ENCODE measurements at places on chromosomes 3 and 15.

DNA sequence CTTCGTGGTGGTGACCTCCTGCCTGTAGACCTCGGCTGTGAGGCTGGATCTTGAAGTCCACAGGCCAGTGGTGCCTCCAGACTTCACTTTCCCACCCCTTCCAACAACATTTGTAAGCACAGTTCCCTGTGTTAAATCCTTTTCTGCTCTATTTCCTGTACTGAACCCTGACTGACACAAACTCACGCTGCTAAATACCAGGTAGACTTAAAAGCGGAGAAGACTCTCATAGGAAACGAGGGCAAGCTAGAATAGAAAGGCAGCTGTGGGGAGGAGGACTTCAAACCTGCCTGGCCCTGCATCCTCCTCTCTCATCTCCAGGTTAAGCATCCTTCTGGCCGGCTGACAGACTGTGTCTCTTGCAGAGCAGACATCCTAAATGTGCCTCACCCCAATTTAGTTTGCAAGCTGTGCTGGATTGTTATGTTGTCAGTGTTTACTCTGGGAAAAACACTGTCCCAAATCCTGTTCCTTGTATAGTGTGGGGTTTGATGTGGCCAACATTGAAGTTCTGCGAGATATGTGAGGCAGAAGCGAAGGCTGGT is 58.5 kb upstream of the LARS2 start:
- no peak for DNase-seq

GRCh38 chr3:59607656-59608055 is 557.8 kb upstream of the CFAP20DC start:
- no peak for DNase-seq

DNA sequence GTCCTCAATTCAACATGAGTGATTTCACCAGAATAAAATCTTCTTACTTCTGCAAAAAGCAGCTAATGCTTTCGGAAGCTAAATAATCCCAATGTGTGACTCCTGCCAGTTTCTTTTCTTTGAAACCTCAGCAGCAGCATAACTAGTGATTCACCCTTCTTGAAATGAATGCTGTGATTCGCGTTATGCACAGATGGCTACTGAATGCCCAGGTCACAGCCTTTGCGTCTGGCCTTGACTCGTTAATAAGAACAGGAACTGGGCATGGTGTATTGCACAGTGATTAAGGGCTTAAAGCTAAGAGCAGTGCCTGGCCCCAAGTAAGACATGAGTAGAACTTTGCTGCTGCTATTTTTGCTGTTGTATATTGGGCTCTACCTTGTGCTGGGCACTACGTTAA is 19.0 kb downstream of the CGNL1 start:
- no peak for DNase-seq

GRCh38 chr3:61649381-61650170 is 88.2 kb downstream of the PTPRG start:
- no peak for DNase-seq

DNA sequence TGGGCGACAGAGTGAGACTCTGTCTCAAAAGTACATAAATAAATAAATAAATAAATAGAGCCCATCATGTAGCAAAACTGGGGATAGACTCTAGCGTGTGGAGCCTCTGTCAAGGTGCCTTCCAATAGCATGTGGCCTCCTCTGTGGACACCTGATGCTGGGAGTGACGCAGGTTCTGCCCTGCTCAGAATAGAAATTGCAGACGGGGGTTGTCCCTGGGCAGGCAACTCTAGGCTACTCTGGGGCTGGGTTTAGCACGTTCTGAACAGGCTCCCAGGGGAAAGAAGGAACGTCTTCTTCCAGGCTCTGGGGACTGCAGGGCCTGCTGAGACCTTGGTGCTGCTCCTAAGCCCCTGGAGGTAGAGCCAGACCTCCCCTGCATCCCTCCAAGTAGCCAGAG is 65.3 kb downstream of the EPHB3 start:
- DNase-seq, result no peak

DNA sequence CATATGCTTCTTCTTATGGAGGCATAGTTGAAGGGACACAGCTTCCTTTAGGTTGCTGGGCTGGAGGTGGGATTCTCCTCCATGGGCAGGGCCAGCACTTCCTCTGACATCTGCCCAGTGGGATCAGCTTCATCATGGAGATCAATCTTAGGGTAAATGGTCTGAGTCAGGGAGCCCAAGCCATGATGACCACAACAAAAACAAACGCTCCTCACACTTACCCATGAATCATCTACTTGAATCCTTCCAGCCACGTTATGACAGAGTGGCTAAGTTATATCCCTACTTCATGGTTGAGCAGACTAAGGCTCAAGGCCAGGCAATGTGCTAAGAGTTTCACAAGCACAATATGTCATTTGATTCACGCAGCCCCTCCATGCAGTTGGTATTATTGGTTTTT is 87.2 kb upstream of the NMNAT3 start:
- no peak for DNase-seq

DNA sequence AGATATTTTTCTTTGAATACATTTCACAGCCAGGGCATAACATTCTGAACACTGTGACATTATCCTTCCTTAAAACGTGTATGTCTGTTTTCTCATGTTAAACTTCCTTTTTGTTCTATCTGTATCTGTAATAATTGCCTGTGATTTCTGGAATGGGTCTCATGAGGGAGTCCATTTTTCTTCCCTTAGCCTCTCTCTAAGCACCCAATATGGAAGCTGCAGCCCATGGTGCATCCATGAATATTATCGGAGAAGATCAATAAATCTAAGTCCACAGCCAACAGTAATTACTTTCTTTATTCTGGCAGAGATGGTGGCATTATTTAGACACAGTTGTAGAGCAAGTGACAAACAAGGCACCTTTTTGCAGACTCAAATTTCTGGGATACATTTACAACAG is 671.1 kb downstream of the TUSC7 start:
- DNase-seq, result no peak

- DNase-seq, result no peak
Observed at GRCh38 chr3:193731656-193732055, 138.6 kb downstream of the OPA1 start.

DNA sequence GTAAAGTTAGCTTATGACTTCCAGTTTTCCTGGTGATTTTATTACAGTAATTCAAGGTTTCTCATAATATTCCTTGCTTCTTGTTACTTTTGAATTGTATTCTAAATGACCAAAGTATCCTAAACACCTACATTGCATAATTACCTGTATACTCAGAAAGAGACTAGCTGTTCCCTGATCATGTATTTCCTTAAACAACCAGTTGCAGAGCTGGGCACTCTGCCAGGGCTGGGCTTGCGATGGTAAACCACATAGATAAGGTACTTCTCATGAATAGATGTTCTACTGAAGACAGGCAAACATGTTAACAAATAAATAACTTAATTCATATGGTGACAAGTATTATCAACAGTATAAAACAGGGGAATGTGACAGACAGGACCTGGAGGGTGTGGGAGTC is 142.3 kb upstream of the WNT5A start:
- DNase-seq, result no peak

GRCh38 chr15:90018216-90018831 is 17.2 kb downstream of the ZNF710 start:
- DNase-seq, result no peak

- DNase-seq, result no peak
Observed at GRCh38 chr15:73052653-73053397, 562 bp downstream of the NEO1 start.

DNA sequence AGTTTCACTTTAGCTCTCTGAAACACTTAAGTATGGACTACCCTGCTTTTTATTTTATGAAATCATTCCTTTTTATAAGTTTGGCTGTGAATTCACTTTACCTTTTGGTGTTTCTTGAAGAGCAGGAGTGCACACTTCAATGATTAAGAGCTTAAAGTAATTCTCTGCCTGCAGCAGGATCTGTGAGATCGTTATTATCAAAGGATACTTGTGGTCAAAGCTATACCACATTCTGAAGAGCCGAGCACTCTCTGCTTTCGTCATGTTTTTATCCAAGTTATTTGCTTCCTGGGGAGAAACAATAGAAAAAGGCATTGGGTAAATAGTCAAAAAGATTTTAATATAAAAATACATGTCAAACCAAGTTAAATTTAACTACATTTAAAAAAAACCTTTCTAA is 243.7 kb downstream of the CHST2 start:
- DNase-seq, result no peak

- DNase-seq, result no peak
Observed at GRCh38 chr3:71122641-71123040, 460.9 kb downstream of the FOXP1 start.

GRCh38 chr3:39095778-39096177 is 11.6 kb downstream of the GORASP1 start:
- DNase-seq, result no peak

- no peak for DNase-seq
Observed at GRCh38 chr3:57017459-57017845, 43.0 kb upstream of the SPATA12 start.

GRCh38 chr3:23701716-23702597 is 103.8 kb upstream of the UBE2E1 start:
- DNase-seq, result no peak

GRCh38 chr3:101458387-101458786 is 54.6 kb downstream of the SENP7 start:
- no peak for DNase-seq

DNA sequence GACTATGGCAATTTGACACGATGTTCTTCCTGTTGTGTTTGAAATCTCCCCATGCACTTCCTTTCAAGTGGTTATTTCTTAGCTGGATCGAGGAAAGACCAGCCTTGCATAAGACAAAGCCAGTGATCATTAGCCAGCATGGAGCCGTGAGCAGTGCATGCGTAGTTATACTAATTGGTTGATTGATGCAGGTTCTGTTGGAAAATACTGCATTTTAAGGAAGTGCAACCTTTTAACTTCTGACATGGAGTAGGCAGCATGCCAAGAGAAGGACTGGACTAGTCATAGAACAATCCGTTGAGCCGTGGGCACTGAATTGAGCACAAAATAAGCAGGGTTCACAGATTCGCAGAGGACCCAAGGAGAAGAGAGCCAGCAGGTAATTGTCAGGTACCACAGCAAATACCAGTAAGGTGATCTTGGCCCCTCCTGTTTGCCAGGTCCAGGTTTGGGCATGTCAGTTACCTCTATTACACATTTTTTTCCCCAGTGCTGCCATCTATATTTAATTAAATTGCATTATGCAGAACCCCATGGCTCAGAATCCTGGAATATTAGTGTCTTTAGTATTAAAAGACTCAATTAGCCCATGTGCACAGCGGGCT is 29.0 kb upstream of the BCL6 start:
- no peak for DNase-seq

- DNase-seq, result no peak
Observed at GRCh38 chr15:28021281-28022039, 77.7 kb downstream of the OCA2 start.

DNA sequence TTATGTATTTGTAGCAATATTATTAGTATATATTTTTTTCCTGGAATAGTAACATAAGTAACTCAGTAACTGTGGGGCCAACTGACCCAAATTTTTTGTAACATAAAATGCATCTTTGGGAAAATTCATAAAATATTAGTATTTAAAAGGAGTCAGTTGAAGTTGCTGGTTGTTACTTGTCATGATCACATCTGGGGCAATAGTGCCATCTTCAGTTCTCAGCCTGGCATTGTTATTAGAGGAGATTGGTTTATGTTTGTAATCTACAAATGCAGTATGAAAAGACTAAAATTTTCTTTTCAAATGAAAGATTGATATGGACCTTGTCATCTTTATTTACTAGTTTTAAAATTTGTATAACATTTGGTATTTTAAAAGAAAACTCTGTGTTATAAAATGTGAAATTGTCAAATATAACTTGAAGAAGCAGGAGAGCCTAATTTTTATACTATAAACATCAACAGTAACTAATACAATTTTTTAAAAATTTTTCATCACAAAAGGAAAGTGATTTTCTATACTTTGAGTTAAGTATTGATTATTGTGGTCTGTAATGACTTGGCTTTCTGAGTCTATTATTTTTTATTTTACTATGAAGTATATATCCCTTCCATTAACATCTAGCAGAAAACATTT is 38.8 kb upstream of the MLF1 start:
- DNase-seq, result no peak

DNA sequence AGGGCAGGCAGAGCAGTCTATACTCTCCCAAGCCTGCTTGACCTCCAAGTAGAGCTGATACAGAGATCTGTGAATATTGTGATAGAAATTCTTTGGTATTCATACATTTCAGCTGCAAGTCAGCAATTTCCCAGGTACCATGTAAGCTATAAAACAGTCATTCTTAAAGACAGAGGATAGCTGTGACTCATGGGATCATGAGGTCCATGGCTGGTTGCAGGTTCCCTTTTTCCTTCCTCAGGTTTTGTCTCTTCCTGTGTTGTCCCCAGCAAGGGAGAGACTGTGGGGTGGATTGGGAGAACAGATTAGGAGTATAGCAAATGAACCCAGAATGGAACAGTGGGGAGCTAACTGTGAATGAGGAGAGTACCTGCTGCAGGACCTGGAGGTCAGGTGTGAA is 5.4 kb upstream of the P4HTM start:
- DNase-seq, result no peak

DNA sequence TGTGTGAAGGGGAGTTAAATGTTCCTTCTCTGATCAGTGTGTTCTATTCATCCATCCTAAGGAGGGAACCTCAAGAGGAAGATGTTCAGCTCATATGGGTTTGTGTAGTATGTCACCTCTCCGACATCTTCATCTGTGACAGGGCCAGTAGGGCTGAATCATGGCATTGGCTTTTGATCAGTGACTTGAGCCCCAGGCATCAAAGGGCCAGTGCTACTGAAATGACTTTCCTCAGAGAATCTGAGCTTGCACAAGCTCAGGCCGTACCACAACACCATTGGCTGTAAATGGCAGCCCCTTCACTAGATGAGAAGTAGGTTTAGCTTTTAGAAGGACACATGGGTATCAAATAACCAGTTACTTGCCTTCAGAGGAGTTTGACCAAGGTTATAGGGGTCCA is 183.2 kb upstream of the NR2E3 start:
- no peak for DNase-seq

DNA sequence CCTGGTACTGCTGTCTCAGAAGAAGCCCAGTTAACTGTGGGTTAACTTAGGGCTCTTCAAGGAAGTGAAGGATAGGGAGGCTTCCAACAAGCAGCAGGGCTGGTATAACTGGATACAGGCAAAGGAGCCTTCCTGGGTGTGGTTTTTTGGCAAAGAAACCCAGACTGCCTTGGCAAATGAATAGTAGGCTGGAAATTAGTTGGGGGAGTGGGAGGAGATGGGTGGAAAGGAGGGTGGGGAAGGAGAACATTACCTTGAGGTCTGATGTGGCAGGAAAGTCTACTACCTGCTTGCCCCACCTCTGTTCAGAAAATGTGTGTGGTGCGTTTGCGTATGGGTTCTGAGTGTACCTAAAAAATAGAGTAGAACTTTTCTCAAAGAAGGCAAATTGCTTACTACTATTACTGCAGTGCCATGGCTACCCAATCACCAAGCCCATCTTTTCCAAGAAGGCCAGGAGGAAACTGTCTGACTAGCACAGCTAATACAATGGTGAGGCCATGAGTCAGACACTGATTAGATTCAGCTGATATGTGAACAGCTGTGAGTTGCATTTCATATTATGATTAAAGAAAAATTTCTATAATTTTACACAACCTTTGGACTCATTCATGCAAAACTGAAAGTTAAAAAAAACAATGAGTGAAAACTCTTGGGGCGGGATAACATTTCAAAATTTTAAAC is 55.2 kb downstream of the SPTSSB start:
- DNase-seq, result no peak

GRCh38 chr3:14285548-14285925 is 106.9 kb downstream of the LSM3 start:
- no peak for DNase-seq

- no peak for DNase-seq
Observed at GRCh38 chr3:182484682-182485081, 308.6 kb upstream of the ATP11B start.
